Fibroblast of skin of scalp (primary cell): ENCODE measurements at places on chromosomes 1 and 21.

GRCh38 chr1:943545-944340 is 15.3 kb downstream of the NOC2L start:
- no peak for DNase-seq

GRCh38 chr1:36091698-36092097 is 3.0 kb downstream of the ADPRS start:
- DNase-seq: no peak

DNA sequence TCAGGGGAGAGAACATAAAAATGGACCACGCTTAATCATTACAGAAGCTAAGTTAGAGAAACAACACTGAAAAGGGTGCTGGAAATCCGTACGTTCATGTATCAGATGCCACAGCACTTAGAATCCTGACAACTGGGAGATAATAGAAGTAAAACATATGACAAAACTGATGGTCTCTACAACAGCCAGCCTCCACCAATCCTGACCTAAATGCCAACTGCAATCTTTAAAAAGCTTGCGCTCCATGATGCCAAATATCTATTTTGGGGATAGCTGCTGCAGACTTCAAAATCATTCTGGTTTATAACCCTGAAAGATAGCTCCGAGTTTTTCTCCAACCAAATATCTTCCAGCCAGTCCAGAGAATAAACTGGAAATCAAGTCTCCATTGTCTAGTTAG is 178.3 kb downstream of the RERE start:
- DNase-seq: no peak

DNA sequence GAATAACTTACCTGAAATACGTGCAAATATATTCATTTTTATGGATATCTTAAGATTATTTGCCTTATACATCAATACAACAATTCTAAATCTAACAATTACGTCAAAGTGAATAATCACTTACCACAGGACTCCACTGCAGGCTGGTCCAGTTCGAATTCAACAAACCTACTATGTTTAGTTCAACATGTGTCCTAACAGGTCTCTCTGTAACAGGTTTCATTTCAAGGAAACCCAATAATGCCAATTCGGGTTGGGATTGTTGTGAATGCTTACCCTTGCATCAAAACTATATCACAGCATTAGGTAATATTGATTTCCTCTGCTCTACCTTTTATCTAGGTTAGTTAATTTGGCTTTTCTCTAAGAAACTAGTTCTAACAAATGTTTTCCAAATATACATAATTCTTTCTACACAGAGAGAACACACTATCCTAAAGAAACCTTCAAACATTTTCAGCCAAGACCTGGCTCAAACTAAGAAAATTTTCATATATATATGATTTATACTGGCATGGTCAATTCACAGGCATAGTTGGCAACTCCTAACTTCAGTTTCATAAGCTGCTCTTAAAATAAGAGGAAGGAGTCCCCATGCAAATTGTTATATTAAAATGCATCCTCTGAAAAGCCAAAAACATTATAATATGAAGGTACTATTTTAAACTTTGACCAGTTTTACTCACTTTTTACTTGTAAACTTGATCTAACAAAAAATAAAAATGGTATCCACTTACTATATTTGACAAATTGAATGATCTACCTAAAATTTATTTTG is 4.5 kb downstream of the IVNS1ABP start:
- DNase-seq: no peak

DNA sequence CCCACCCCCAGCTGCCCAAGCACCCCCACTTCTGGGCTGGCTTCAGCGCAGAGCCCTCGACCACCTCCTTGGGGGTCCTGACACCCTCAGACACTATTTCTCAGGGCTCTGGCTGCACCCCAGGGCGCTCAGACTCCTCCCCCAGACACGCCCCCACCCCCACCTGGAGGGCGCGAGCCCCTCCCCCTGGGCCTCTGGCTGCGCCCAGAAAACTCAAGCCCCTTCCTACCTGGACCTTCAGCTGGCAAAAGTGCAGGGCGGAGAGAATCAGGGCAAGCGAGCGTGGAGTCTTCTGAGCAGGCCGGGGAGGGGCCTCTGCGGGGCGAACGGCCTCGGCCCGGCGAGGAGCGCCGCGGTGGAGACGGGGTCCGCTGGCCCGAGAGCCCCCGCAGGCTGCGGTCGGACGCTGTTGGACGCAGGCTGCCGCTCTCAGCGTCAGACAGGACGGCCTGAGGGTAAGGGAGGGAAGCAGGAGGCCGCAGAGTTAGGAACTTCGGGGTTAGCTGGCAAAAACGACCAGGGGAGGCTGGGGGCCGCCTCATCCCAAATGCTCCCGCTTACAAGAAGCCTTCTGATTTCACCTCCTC is 17.4 kb upstream of the NBPF1 start:
- DNase-seq: no peak

DNA sequence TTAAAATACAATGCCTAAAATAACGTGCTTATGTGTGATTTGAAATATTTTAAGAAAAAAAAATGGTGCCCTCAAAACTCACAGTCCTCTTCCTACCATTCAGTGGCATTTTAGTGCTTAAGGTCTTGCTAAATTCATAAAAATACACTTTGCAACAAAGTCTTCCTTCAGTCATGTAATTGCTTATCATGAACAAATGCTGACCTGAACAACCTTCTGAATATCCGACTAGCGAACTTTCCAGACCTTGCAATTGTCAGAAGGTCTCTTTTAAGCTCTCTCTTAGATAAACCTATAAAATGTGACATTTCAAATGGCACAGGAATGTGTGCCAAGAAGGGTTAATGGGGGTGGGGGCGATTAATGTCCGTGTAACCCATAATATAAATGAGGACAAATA is 858 bp downstream of the BRINP3 start:
- no peak for DNase-seq

- DNase-seq: peak; percentile 69
These were observed 466.7 kb upstream of the NFIA start for GRCh38 chr1:60615666-60616065.

DNA sequence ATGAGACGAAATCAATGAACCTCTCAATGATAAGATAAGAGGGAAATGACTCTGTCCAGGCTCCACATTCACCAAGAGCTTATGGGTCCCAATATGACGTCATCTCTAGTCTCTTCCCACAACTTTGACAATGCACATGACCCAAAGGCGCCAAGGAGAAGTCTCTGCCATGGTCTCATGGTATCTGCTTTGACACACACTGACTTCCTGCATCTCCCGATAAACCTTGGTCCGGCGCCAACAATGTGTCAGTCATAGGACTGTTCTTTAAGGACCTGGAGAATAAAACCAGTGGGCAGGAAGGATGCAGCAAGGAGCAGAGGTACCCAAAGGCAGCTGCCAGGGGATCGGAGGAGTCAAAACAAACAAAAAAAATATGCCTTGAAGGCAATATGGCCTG is 46.9 kb upstream of the TMEM51 start:
- no peak for DNase-seq

DNA sequence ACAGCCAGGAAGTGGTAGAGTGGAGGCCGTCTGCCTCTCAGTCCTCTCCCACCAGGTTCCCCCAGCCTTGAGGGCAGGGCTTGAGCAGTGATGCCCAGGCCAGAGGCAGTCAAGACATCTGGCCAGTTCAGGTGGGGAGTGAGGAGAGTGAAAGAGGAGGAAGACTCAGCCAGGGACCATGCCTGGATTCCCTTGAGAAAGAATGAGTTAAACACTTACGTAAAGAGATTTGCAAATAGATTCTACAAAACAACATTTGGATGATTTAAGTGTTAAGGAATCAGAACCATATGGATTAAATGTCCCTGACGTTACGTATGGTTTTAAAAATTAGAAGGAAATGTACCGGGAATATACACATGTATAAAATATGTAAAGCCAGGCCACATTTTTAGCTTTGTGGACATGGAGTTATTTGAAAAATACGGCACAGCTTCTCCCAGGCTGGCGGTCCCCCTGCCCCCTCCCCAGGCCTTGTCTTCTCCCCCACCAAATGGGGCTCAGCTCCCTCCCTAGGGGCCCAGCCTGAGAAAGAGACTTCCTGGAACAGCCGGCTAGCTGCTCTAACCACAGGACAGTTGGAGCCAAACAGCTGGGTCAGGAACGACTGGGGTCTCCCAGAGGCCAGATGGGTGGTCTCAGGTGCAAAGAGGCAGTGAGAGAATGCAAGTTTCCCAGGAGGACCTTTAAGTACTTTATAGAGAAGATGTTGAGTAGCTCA is 188.3 kb upstream of the EDN2 start:
- peak; percentile 99 for DNase-seq

DNA sequence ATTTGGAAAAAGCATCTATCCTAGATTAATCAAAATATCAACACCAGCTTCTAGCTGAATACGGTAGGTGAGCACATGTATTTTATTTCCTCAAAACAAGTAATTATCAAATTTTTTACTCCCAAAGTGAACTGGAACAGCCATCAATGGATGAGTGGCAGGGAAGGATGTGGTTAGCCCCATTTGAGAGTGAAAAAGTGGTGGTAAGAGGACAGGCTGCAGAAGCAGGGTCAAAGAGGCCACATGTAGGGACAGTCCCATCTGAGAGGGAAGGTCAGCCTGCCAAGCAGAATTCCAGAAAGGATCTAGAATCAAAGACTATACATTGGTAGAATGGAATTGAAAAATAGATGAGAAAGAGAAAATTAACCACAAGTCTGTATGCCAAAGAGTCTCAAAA is 163.8 kb downstream of the SMYD3 start:
- DNase-seq: no peak

GRCh38 chr1:54476530-54477109 is 70.4 kb upstream of the SSBP3 start:
- no peak for DNase-seq

DNA sequence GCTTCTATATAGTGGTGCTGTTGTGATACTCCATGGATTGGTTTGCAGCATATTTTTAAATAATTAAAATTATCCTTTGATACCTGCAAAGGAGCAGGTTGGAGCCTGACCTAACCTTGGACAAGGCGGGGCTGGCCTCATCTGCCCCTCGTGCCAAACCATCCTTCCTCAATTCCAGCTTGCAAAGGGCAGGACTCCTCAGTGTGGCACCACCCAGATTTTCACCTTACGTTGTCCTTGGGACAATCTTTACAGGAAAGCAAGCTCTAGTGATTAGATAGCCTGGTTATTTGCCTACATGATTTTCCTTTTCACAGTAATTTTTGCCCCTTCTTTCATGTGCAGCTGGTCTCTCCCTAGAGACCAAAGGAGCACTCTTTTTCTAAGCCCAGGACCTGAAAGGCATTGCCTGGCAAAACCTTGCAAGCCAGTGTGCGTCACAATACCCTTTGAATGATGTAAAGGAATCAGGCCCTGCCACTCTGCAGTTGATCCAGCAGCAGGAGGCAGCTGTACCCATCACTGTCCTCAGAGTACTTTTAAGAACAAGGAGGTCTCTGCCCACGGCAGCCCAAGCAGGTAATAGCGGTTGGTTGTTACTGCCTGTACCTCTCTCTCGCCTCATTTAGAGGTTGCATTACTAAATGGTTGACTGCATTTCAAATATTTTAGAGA is 99.4 kb downstream of the ADSS2 start:
- no peak for DNase-seq

DNA sequence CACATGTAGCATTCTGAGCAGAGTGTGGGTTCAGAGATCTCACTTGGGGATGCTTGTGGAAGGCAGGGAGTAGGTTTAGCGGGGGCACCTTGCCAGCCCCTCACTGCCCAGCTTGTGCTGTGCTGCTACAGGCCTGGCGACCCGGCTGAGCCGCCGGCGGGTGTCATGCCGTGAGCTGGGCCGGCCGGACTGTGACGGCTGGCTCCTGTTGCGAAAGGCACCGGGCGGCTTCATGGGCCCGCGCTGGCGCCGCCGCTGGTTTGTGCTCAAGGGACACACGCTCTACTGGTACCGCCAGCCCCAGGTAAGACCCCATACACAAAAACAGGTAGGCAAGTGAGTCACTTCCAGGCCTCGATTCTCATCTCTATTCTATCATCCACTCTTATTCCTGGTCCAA is 5.5 kb upstream of the CATSPER4 start:
- no peak for DNase-seq

GRCh38 chr1:15308135-15308534 is 61.1 kb downstream of the FHAD1 start:
- DNase-seq: no peak
